ENCODE measurements at places on chromosomes 2 and 18.

DNA sequence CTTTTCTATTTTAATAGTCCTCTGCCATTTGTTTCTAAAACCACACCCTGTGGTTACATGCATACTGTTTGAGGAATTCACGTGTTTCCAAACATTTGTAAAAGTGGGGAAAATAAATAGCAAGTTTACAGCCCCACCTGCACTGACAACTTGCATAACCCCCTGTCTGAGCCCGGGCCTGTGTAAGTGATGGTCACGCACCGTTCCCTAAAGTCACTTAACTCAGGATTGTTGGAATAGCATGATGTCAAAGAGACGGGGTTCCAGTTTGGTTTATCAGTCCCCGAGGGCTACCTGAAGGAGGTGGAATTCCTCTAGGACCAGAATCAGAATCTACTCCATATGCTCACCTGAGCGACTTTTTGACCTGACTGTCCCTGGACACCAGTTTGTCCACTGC, 30.5 kb downstream of the ACKR3 start:
- no peak for DNase-seq

DNA sequence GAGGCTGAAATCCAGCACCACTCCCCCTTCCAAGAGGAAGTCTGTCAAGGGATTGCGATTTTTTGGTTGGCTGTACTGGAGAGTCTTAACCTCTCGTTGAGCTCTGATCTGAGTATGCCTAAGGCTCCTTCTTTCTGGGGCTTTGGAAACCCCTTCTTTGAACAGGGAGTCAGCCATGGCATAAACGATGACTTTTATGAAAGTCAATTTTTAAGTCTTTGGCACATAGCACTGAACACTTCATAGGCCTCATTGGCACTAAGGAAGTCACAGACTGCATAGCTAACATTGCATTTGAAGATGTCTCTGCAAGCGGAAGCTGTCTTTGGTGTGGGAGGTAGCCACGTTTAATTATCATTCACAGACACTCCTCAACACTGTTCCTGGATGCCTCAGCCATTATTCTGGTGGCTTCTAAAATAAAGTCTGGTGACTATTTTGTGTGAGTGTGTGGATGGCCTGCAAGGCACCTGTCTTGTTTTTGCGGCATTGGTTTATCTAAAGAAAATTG, 148.2 kb upstream of the NCK2 start:
- no peak for DNase-seq

DNA sequence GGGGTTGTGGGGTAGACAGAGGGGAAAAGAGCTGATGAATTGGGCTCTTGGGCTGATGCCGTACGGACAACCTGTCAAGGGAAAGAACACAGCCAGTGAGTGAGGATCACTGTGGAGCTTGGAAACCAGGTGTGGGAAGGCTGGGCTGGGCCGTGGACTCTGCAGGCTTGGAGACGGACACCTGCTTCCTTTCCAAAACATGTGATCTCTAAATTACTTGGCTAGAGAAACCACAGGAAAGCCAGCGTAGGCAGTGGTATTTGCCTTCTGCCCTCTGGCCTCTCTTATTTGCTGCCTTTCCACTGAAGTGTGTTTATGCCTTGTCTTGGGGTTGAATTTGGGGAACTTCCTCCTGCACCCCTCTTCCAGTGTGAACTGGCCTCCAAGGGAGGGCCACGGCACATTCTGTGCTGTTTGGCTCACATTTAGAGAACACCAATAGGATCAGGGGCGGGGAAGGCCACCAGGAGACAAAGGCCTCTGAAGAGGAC, 267.7 kb downstream of the PRKCE start:
- no peak for DNase-seq

DNA sequence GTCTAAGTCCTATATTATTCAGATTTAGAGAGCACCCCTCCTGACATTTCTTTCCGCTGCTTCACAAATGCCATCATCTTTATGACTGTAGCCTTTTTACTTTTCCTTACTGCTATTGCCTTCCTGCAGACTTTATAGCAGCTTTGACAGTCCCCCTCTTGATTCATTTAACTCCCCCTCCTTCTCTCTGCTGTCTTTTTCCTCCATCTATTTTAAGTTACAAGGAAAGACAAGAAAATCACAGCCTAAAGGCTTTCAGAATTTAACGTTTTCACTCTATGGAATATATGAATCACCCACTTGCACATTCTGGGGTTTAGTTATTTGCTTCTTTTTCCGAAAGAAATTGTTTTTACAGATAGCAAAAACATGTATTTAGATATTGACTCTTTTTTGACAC, 183.4 kb upstream of the SETBP1 start:
- DNase-seq: no peak

DNA sequence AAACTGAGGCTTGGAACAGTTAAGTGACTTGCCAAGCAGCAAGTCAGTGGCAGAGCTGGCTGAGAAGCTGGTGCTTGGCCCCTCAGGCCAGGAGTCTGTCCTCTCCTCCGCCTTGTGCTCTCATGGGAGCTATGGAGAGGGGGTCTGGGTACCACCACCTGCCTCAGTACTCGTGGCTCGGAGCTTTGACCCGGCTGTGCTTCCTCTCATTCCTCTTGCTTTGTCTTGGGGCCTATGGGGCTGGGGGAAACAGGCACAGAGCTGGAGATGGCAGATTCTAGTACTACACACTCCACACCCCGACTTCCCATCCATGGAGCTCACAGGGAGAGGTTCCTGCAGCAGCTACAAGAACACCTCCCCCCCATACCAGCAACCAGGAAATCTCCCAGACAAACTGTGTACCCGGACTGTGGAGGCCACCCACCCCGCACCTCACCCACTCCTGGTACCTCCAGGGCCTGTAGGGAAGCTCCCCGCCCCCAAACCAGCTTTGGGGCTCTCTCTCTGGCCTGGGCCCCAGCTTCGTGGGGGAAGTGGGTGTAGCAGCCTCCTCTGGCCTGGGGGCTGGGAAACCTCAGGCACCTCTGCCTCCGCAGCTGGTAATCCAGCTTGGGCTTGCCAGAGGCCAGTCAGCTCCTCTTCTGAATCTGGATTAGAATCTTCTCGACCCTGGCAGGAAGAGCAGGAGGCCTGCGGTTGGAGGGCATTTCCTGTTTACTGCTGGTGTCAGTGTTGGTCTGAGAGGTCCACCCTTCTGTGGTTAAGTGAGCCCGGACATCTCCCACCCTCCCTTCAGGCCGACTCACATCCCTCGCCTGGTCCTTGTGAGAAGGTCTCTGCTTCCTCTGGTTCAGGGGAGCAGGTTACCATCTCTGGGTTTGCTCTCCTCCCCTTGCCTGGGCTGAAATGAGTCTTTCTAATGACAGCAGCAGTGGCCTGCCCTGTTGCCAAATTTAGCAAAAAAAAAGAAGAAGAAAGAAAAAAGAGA, 22.3 kb upstream of the RHOB start:
- peak; percentile 54 for DNase-seq

DNA sequence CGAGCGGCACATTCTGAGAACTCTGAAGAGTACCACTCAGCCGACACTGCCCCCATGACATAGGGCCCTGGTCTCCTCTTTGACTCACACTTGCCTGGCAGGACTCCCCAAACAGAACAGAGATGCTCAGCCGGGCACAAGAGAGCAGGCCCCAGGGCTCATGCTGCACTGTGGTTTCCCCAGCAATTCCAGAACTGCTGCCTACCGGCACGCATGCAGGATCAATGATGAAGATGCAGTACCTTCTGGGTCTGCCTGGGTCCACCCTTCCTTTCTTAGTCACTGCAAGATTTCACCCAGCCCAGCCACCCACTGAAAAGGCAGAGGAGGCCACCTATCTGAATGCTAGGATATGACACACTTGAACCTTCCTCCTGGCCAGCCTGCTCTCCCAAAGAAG, 49.4 kb downstream of the BCL11A start:
- no peak for DNase-seq

Measured in fibroblast of skin of right biceps (primary cell).